Urinary bladder (tissue), 4 donors: ENCODE measurements at places on chromosomes 3 and 15. TPM values are rescaled to one million over a fixed set of nuclear protein-coding genes. Genes with fewer than 3 reads are reported as not detected.

Gene ALS2CL
- polyA plus RNA-seq = 10.6 TPM

Gene EOMES
- polyA plus RNA-seq = 0.10 TPM

Gene GHSR
- not detected for polyA plus RNA-seq

Gene C3orf80
- polyA plus RNA-seq = 1.6 TPM

Gene MGA
- 7.7 TPM for polyA plus RNA-seq

Gene TGM5
- polyA plus RNA-seq = 0.16 TPM

Gene B3GALNT1
- 10.7 TPM for polyA plus RNA-seq

Gene IRAK2
- polyA plus RNA-seq = 4.1 TPM

Gene SNX22
- polyA plus RNA-seq = 1.1 TPM

Gene PDCD6IP
- polyA plus RNA-seq = 74.3 TPM

Gene LMLN
- polyA plus RNA-seq = 2.4 TPM

Gene SOX14
- not detected for polyA plus RNA-seq

Gene CFAP91
- 1.4 TPM for polyA plus RNA-seq

Gene HGD
- 0.27 TPM for polyA plus RNA-seq
